ENCODE measurements at places on chromosomes 5 and 9.

- peak; percentile 21 for DNase-seq
Measured at GRCh38 chr9:89375191-89375760, 57.0 kb downstream of the SECISBP2 start.

GRCh38 chr9:84492366-84493159, 152.0 kb upstream of the SLC28A3 start:
- no peak for DNase-seq

- no peak for DNase-seq
Measured at GRCh38 chr9:120734607-120735410, 20.5 kb upstream of the MEGF9 start.

DNA sequence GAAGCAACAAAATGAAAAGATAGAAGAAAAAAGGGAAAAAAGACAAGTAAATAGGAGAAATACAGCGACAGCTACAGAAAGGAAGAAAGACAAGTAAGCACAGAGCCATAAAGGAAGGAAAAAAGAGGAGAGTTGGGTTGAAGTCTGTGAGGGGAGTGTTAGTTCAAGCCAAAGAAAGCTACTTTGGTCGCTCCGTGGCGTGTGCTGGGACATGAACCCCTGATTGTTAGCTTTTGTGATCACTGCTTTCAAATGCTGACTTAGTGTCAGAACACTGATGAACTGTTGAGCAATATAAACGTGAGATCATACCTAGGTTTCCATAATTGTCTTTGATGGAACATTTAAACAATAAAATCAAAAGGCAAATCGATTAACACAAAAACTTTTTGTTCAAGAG, 370.1 kb downstream of the TMEM161B start:
- no peak for DNase-seq

Measured in memory B cell (primary cell).